ENCODE measurements at places on chromosomes 5 and 9.

- DNase-seq, result no peak
Measured at GRCh38 chr5:134177369-134178095, 782 bp upstream of the SKP1 start.

DNA sequence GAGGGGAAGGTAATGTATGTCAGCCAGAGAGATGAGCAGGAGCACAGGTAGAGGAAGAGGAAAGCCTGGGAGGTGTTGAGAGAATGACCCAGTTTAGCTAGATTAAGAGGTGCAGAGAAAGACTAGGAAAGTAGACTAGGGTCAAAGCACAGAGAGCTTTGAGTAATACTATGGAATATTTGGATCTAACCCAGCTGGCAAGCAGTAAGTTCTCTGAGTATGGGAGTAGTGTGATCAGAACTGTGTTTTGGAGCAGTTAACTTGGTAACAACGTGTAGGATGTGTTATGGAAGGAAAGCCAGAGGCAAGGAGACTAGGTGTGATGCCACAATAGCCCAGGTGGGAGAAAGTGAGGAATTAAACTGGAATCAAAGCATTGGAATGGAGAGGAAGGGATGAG lies 84.9 kb upstream of the PTGER4 start:
- DNase-seq, result no peak

- DNase-seq, result no peak
Measured at GRCh38 chr9:88746029-88746742, 211.2 kb downstream of the NXNL2 start.

DNA sequence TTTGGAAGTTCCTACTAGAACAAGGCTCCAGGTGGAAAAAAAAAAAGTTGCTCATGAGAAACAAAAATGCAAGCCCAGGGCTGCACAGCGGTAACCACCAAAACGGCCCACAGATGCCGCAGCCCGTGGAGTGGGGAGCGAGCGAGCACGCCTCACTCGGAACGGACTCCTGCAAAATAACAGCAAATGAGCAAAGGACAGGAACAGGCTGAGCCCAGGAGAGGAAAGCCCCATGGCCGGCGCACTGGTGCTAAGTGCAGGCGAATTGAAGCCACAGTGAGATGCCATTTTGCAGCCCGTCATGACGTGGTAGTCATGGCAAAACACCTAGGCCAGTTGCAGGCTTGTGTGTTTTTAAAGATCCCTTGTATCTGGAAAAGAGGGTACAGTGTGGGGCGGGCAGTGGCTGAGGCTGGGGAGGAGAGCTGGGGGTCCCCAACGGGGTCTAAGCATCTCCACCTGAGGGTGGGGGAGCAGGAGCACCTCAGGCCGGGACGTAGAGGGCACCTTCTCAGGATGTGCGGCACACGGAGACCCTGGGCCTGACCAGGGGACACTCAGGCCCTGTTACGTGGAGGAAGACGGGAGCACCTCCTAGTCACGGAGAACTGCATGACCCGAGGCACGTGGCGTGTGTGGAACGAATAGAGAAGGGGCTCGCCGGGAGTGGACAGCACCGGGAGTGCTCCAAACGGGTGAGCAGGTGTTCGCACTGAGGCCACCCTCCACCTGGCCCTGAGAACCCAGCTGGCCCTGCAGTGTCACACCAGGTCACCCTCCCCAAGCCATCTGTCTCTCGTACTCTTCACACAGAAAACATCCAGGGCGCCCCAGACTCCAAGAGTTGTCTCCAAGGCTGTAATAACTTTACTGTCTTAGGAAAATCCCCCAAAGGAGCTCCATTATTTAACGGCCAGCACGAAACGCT lies 10.7 kb downstream of the GRM6 start:
- DNase-seq, result no peak

GRCh38 chr5:73673161-73673591 lies 47.2 kb downstream of the ARHGEF28 start:
- no peak for DNase-seq

Data from stimulated activated CD4-positive, alpha-beta T cell treated with anti-CD3 and anti-CD28 coated beads, Interleukin-1b, Interleukin-23, amount 100 ng/mL, for 48 hours (primary cell).